ENCODE measurements at places on chromosomes 5 and 9.

GRCh38 chr9:83792746-83793145 is 24.8 kb downstream of the GKAP1 start:
- no peak for DNase-seq

DNA sequence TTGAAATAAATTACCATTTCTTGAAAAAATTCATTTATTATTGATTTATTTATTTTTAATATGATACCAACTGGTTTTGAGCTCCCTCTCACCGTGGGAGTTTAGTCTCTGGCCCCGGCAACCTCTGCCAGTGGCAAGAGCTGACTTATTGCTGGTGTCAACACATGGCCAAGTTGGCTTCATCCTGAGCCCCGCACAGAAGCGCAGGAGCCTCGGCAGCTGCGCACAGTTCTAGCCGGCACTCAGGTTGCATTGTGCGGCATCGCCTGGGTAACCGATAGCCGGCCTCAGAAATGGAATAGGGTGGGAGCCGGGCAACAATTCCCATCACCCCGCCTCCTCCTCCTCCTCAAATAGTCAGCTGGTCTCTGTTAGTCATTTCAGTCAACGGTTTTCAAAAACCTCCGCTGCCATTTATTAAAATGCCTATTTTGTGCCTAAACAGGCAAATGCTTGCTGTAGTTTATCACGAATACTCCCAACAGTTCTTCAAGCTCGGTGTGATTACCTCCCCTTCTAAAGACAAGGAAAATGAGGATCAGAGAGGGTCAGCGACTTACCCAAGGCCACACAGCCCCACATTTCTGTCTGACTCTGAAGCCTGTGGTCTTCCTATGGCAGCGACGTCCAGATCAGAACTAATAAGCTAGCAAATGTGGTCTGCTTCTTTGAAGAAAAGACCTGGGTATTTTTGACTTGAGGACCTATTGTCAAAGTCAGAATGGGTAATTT is 15.7 kb upstream of the MSX2 start:
- no peak for DNase-seq

GRCh38 chr5:13653709-13654108 is 290.8 kb downstream of the DNAH5 start:
- DNase-seq: no peak

DNA sequence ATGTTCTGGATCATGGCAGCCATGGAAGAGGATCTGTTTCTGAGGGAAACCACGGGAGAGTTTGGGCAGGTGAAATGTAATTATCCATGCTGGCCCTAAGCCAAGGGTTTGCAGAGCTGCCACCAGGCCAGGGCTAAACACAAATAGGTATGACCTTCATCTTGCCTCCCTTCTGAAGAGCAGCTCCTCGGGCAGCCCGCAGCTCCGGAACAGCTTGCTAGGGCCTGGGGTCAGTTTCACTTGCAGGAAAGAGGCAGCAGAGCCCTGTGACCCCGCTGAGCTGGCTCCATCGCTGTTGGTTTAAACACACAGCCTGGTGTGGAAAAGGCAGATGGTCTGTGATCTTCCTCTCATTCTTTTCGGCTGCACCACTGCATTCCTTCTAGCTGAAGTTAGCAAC is 141.4 kb downstream of the TMEM38B start:
- DNase-seq: no peak

Measured in stimulated activated CD4-positive, alpha-beta T cell treated with anti-CD3 and anti-CD28 coated beads, Interleukin-2, amount 100 ng/mL, for 24 hours (primary cell).